ENCODE measurements at places on chromosomes 4 and X.

DNA sequence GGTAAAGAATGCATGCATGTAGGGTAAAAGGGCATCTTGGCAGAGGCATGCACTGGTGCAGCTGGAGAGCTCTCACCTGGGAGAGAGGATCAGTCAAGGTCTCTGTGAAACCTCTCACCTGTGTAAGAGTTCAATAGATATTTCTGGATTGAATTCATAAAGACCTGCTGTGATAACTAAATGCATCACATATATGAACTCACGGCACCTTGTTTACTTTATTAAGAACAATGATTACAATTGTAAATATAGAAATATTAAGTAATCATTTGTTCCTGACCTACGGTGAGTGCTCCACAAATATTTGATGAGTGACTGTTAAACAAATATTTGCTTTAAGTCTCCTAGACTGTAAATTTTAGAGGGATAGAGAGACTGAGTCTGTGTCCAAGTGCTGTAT, 85.9 kb upstream of the PAQR3 start:
- no peak for DNase-seq

GRCh38 chrX:20001588-20001987, 10.7 kb upstream of the BCLAF3 start:
- DNase-seq, result no peak

GRCh38 chr4:1361431-1361830, 14.4 kb downstream of the UVSSA start:
- DNase-seq, result no peak

DNA sequence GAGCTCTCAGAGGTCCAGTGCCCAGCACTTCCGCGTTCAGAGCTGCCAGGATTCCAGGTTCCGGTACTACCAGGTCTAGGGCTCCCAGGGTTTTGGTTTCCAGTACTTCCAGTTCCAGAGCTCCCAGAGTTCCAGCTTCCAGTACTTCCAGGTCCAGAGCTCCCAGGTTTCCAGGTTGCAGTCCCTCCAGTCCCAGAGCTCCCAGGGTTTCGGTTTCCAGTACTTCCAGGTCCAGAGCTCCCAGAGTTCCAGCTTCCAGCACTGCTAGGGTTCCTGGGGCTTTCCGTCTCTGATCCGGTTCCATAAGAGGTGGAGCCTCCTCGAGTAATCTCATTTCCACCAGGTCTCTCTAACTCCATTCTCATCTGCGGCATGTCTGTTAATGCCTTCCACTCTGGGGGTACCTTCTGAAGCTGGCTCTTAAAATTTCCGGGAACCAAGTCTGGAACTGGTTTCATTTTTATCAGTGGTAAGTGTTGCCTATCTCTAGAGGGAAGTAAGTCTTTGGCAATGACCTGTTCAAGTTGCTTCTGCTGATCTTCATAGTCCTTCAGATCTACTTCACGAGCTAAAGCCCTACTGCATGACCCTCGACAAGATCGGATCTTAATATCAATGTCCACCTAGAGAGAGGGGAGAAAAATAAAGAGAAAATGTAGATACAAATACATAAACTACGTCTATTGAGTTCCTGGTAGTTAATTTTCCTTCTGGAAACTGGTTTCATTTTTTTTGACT, 4.1 kb downstream of the FGA start:
- DNase-seq, result no peak

GRCh38 chr4:13985837-13986236, 358.3 kb upstream of the BOD1L1 start:
- no peak for DNase-seq

DNA sequence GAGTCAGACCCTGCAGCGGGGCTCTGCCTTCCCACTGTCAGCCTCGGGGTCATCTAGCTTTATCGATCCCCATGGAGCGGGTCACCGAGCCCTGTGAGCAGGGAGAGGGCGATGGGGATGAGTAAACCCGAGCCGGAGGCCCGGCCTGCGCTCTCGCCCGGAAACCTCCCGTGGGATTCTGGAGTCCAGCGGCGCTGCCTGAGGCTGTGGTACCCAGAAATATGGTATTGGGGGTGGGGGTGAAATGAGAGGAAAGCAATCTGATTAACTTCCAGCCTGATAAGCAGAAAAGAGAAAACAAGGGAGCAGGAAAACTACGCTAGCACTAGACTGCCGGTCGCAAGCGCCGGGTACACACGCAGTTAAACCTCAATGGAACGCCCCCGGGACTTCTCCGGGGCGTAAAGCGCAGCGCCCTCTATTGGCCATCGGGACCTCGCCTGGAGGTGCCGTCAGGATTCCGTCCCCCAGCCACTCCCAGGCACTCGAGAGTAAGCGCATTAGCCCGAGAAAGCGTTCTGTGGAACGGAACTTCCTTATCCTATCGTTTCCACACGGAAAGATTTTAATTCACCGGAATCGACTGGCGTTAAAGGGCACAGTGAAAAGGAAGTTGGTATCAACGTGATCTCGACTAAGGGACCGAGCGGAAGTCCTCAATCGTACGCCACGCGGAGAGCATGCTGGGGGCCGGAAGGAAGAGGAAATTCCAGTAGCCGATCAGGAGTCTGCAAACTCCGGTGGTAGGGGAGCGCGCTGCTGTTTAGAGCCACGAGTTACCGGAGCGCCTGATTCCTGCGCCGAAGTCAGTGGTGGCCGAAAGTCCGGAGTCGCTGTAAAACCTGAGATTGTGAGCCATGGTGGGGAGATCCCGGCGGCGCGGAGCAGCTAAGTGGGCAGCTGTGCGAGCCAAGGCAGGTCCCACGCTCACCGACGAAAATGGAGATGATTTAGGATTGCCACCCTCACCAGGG, at the start of gene UTP3:
Gene UTP3, plus strand, starts transcription at position 712 of the 974 bp plus-strand sequence. Its CDS starts 146 bp downstream, at position 858.
- DNase-seq, result peak; percentile 98

GRCh38 chr4:5004496-5004895, 14.8 kb downstream of the CYTL1 start:
- DNase-seq, result no peak

DNA sequence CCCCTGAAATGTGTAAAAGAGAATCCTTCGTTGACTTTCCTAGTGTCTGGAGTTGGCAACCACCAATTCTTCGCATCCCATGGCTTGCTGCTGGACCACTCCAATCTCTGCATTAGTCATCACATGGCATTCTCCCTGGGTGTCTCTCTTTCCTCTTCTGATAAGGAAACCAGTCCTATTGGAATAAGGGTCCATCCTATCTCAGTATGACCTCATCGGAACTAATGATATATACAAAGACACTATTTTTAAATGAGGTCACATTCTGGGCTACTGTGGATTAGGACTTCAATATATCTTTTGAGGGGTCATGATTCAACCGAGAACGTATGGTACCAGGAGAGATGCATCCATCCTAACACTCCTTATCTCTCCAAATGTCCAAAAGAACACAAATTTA, 259.1 kb upstream of the CPEB2 start:
- DNase-seq, result no peak

GRCh38 chr4:97892592-97893266, 250.5 kb downstream of the STPG2 start:
- no peak for DNase-seq

- DNase-seq, result no peak
These were observed 1649.8 kb upstream of the PCDH10 start for GRCh38 chr4:131499141-131499873.

GRCh38 chr4:156515295-156515694, 456.3 kb downstream of the PDGFC start:
- DNase-seq, result no peak

- no peak for DNase-seq
These were observed 35.9 kb downstream of the TBC1D19 start for GRCh38 chr4:26619784-26620183.

GRCh38 chr4:169620880-169621248, 486 bp downstream of the CLCN3 start:
- DNase-seq, result peak; percentile 13
